ENCODE measurements at places on chromosomes 2 and 18.

- no peak for DNase-seq
These were observed 125.1 kb upstream of the MAP3K20 start for GRCh38 chr2:172950565-172950964.

- DNase-seq = no peak
These were observed 1653.3 kb upstream of the TMEFF2 start for GRCh38 chr2:193847991-193848390.

- DNase-seq = no peak
These were observed 60.3 kb upstream of the AGPS start for GRCh38 chr2:177332026-177332991.

GRCh38 chr18:35861367-35862118, 110.9 kb upstream of the RMP24 start:
- no peak for DNase-seq

GRCh38 chr18:43081396-43081795, 34.1 kb downstream of the RIT2 start:
- no peak for DNase-seq

- no peak for DNase-seq
These were observed 17.9 kb upstream of the NYAP2 start for GRCh38 chr2:225381609-225382008.

GRCh38 chr2:134934150-134934549, 15.5 kb downstream of the CCNT2 start:
- DNase-seq = no peak

All from esophagus squamous epithelium (tissue), 5 donors.